ENCODE measurements at places on chromosomes 13 and 19.

GRCh38 chr19:14053500-14053899, 8.4 kb downstream of the PALM3 start:
- no peak for DNase-seq

DNA sequence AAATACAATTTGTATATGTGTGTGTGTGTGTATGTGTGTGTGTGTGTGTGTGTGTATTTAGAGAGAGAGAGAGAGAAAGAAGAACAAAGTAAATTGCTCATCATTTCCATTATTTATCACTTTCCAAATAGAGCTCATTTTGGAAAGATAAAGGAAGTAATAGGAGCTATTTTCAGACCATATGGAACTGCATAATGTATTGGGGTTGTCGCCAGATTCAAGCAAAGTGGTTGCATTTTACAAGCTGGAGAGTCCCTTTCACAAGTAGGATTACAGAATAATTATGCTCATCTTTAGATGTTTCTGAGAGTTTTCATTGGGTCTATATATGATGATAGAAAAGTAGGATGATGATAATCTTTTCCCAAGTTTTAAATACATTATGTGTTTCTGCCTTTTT, 842.7 kb upstream of the SLC10A2 start:
- no peak for DNase-seq

DNA sequence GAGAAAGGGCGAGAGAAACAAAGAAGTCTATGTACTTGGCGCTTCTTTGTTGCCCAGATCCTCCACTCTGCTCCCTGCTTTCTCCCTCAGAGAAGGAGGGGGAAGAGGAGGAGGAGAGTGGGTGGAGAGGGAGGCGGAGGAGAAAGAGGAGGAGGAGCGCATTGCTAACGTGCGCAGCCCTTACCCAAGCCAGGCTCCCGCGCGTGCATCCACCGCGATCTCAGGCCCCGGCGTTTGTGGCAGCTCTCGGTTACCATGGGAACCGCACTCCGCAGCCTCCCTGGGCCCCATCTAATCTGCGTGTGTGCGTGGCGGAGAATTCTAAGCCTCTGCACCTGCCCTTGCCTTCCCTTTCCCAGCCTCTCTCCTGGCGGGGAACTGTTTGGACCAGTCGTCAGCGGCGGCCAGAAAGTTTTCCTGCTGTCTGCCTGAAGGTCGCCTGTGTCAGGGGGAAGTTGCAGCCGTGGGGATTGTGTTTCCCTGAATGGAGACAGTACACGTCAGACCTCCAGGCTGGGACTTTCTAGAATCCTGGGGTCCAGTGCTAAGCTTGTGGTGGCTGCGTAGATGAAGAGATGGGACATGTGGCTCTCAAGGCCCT, at the start of gene ERICH6B:
Gene ERICH6B, minus strand, starts transcription at position 239 of the 601 bp plus-strand sequence. CDS start 18,734 bp downstream, outside the sequence.
- DNase-seq = no peak

- DNase-seq = no peak
Observed at GRCh38 chr13:75547917-75548316, 1.7 kb upstream of the UCHL3 start.

GRCh38 chr13:114203536-114203935, 24.5 kb downstream of the CFAP97D2 start:
- DNase-seq = no peak

DNA sequence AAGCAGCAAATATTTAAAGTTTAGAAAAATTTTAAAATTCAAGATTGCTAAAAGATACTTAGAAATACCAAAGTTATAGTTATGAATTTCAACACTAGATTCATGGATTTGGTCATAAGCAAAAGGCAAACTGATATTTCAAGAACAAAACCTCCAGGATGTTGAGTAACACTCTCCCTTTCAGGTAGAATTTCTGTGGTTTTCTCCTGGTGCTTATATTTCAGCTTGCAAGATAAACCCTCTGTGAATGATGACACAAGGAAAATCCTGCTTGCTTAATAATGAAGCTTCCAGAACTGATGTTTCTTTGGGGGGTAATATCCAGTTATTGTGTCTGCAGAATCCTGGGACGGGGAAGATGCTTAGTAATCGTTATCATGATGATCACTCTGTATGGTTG, 320.3 kb upstream of the EDNRB start:
- DNase-seq = no peak

DNA sequence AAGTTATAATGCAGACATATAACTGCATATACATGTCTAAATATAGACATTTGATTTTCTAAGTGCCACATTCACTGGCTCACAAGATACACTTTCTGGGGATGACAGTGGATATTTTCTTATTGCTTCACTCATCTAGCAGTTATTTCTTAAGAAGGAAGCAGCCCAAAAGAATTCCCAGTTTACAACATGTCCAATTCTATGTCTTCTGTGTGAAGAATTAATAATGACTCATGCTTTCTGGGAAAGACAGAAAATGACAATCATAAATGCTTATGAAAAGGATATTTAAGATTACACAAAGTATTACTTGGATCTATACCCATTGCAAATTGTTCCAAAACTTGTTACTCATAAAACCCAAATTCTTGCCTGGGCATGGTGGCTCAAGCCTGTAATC, 543.4 kb downstream of the SUCLA2 start:
- DNase-seq = no peak

DNA sequence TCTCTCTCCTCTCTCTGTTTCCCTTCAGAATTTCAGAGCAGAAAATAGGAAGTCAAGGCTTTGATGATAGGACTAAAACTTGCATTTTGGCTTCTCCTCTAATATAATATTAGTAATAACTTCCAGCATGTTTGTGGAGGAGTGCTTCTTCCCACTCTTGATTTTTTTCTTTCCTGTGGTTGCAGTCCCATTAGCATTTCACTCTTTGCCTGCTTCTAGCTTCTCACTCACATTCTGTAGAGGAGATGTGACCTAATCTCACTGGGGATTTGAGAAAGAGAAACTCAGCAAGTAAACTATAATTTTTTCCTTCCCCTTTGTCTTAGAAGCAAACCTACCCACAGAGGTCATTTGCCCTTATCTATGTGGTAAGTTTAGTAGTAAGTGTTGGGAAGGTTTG, 169.4 kb upstream of the HTR2A start:
- DNase-seq = no peak

- DNase-seq = no peak
Observed at GRCh38 chr13:77387607-77388200, 60.8 kb upstream of the MYCBP2 start.

- no peak for DNase-seq
Observed at GRCh38 chr19:38690832-38691231, 43.4 kb downstream of the ACTN4 start.

DNA sequence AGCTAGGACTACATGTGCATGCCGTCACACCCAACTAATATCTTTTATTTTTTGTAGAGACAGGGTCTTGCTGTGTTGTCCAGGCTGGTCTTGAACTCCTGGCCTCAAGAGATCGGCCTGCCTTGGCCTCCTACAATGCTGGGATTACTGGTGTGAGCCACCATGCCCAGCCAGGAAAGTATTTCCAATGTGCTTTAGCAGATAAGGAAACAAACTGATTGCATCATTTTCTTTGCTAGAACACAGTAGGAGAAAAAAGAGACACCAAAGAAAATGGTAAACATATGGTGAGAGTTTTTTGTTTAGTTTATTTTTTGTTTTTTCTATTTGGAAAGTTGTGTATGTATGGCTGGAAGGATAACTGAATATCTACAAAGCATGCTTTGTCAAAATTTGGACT, 46.9 kb upstream of the AKAP11 start:
- DNase-seq = no peak

DNA sequence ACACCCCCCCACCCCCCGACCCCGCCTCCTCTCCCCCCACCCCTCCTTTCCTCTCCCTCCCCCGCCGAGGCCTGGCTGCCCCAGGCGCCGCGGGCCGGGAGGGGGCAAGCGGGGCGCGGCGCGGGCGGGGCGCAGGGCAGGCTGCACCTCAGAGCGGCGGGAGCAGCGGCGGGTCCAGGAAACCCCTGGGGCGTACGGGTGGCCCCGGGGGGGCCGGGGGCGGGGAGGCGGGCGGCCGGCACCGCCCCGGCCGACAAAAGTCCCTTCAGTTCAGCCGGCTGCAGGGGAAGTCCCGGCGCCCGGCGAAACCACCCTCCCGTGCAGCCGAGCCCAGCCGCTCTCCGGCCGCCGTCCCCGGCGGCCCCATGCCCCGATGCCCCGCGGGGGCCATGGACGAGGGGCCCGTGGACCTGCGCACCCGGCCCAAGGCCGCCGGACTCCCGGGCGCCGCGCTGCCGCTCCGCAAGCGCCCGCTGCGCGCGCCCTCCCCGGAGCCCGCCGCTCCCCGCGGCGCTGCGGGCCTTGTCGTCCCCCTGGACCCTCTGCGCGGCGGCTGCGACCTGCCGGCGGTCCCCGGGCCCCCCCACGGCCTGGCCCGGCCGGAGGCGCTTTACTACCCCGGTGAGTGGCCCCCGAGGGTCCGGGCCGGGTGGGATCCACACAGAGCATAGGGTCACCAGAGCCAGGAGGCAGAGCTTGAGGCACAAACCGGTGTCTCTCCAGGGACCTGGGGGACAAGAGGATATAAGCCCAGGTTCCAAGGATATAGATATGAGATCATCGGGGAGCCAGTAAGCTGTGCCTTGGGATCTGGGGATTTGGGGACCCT, at the start of gene BCL3:
Gene BCL3, plus strand, starts transcription at position 283 of the 829 bp plus-strand sequence. Its CDS starts 83 bp downstream, at position 366.
- no peak for DNase-seq

DNA sequence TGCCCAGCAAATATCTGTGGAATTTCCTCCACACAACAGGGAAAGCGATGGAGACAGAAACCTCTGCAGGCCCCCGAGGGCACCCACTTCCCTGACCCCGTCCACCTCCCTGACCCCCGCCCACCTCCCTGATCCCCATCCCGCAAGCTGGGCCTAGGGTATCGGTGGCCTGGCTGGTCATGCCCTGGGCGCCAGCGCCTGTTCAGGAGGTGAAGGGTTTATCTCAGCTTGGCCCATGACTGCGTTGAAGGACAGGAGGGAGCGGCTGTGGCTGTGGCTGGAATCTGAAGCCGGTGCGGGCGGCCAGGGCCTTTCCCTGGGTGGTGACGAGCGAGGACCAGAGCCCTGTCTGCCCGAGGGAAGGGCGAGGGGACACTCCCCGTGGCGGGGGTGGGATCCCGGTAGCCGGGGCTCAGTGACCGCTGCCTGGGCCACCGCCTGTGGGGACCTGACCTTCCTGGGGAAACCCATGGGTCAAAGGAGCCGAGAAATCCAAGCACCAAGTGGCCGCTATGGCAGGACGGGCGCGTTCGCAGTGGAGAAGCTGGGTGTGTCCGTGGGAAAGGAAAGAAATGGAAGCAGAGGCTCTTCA, 20.7 kb downstream of the GAS6 start:
- no peak for DNase-seq

DNA sequence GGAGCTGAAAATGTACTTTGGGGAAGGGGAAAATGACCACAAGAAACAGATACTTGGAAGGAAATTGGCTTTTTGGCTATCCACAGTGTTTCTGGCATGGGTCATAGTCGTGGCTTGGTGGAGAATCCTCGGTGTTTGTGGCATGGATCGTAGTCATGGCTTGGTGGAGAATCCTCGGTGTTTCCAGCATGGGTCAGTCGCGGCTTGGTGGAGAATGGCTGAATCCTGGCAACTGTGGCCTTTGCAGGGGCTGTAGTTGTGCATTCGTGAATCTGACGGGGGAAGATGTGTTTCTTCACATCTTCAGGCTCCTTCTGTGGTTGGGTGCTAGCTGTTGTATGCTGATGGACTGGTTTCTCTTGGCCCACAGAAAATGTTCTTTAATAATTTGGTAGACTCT, 61.7 kb upstream of the MCF2L start:
- DNase-seq = no peak

DNA sequence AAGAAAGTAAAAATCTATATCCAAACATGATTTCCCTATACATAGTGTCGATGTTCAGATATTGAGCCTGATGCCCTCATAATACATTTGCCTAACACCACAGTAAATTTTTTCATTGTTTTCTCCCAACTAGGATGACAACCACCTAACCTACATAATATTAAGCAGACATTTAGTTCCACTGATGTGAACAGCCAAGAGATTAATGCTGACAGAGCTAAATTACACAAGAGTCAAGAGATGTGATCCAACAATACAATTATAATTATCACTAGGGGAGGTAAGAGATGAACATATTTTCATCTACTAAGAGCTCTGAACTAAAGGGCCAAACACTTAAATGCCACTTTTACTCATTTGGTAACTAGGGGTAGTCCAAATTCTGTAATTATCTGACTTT, 145.9 kb downstream of the DACH1 start:
- DNase-seq = no peak

GRCh38 chr19:34220472-34221063, 33.8 kb upstream of the GARRE1 start:
- DNase-seq = no peak

DNA sequence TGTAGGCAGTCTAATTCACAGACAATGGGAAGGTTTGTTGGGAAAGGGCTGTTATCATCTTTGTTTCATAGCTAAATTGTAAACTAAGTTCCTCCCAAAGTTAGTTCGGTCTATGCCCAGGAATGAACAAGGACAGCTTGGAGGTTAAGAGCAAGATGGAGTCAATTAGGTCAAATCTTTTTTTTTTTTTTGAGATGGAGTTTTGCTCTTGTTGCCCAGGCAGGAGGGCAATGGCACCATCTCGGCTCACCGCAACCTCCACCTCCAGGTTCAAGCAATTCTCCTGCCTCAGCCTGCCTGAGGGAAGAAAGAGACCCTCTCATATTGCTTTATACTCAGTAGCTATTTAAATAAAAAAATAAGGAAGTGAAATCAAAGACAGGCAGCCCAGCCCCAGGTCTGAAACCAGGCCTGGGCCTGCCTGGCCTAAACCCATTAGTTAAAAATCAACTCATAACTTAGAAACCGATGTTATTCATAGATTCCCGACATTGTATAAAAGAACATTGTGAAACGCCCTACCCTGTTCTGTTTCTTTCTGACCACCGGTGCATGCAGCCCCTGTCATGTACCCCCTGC, 297.4 kb upstream of the SGCG start:
- DNase-seq = no peak

DNA sequence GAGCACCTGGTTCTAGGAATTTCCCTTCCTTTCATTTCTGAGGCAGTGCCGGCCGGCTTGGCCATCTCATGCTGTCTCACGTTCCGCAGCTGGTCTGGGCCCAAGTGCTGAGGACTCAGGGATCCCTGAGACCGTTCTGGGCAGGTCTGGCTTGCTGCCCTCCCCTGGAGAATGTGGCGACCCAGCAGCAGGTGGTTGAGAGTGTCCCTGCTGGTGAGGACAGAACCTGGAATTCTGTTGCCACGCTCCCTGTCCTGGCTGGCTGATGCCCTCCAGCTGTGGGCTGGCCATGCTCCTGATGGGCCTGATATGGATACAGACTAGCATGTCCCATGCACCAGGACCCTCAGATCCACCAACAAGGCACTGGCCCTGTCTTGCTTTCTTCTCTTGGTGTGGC, 114.0 kb upstream of the C1QTNF9B start:
- DNase-seq = no peak

DNA sequence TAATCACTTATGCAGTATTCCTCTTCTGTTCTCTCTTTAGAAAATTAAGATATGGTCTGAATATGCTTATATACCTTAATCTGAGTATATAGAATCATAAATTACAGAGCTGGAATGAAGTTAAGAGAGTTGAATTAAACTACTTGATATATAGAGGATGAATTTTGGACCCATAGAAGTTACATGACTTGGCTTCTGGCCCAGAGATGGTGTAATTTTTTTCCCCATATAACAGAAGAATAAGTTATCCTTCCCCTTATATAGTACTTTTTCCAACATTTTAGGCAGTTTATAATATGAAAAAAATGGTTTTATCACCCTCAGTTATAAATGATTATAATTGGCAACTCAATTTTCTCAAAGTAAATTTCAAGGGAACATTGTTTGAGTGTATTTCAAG, 616.3 kb downstream of the TBC1D4 start:
- no peak for DNase-seq

GRCh38 chr13:48561466-48562235, 28.8 kb upstream of the RCBTB2 start:
- no peak for DNase-seq

Data from kidney epithelial cell (primary cell).